ENCODE measurements at places on chromosomes 3 and 15.

DNA sequence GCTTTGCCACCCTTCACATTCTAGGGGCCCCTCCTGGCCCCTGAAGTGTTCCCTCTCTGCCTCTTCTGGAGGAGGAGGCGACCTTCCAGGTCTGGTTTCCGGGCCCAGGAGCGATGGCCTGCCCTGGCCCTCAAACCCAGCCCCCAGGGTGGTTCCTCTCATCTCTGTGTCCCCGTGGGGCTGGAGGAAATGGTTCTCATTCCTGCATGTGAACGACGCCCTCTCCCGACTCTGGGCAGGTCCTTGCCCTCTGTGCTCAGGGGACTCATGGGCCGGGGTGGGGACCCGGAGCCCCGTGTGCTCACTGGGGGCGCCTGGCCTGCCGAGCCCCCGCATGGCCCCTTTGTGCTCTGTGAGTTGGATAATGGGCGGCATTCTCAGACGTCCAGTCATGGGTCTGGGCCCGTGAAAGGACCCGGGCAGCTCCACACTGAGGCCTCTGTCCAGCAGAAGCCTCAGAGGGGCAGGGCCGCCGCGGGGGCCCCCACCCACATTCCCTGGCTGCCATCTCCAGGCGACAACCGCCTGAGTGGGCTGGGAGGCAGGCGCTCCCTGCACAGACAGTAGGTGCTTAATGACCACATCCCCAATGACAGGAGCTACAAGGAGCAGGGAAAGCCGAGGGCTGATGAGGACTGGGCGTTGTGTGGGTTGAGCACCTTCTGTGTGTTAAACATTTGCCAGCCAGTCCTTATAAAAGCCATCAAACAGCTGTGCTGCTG, 5.5 kb upstream of the PLXND1 start:
- H3K4me3 ChIP-seq: no peak overlapping the region
- peak overlapping the region; percentile 68 for H3K27ac ChIP-seq
- DNase-seq: no peak
- peaks cover 79% of the 10 kb centered on the region for H3K4me1 ChIP-seq
- no peaks in the 10 kb centered on the region for H3K36me3 ChIP-seq
- H3K27me3 ChIP-seq: no peaks in the 10 kb centered on the region

- H3K36me3 ChIP-seq: no peaks in the 10 kb centered on the region
- peaks cover 38% of the 10 kb centered on the region for H3K4me1 ChIP-seq
- H3K4me3 ChIP-seq: no peak overlapping the region
- H3K27ac ChIP-seq: no peak overlapping the region
- H3K27me3 ChIP-seq: no peaks in the 10 kb centered on the region
These were observed 358.3 kb downstream of the SHQ1 start for GRCh38 chr3:72489901-72490300.

- no peak overlapping the region for H3K27ac ChIP-seq
- DNase-seq: no peak
- no peaks in the 10 kb centered on the region for H3K4me1 ChIP-seq
- H3K36me3 ChIP-seq: no peaks in the 10 kb centered on the region
- H3K27me3 ChIP-seq: no peaks in the 10 kb centered on the region
These were observed 35.3 kb upstream of the PSMD6 start for GRCh38 chr3:64058566-64058965.

DNA sequence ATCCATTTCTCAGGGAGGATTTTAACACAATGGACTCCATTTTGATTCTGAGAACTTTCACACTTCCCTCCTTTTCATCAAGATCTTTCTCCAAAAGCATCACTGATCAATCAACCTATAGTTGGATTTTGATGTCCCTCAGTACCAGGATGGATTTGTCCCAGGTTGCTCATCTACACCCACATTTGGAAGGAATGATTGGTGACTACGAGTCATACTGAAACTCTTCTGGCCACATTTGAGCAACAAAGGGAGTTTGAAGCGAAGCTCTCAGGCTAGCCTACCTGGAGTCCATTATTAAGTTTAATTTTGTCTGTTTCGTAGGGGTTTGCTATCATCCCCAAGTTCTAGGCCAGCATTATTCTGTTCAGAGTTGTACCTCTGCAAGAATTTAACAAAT, 31.3 kb upstream of the ATP8B4 start:
- no peak overlapping the region for H3K4me3 ChIP-seq
- no peaks in the 10 kb centered on the region for H3K36me3 ChIP-seq
- H3K27me3 ChIP-seq: no peaks in the 10 kb centered on the region
- DNase-seq: no peak

DNA sequence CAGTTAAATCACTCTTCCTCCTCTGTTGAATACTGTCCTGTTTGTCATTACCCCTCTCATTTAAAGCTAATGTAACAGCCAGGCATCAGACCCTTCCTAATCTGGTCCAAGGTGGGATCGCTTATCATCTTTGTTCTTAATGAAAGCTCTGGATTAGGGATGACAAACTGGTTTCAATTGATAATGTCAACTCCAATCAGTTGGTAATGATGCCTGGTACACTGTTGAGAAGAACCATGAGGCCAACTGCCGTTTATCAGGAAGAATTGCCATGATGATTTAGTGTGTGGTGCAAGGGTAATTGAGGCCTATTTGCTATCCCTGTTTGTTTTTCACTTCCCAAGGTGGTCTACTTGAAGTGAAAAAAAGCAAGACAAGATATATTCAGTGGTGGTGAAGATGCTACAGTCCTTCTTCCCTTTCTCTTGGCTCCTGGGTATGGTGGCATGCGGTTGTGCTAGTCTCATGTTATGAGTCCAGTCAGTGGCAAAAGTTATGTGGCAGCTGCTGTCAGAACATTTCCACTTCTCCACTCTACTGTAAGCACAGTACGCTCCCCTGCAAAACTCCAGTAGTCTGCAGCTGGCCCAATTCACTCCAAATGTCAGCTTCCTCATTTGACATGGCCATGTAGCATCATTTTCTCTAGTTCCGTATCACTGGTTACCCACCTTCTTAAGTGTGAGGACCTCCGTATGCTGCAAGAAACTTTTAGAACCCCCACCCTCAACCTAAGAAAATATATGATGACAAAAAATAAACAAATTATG, 72.5 kb downstream of the MORC1 start:
- H3K4me1 ChIP-seq: no peaks in the 10 kb centered on the region
- H3K27ac ChIP-seq: no peak overlapping the region
- H3K27me3 ChIP-seq: no peaks in the 10 kb centered on the region
- H3K4me3 ChIP-seq: no peak overlapping the region
- no peak for DNase-seq
- H3K36me3 ChIP-seq: no peaks in the 10 kb centered on the region

- H3K27ac ChIP-seq: no peak overlapping the region
- DNase-seq: no peak
- H3K36me3 ChIP-seq: no peaks in the 10 kb centered on the region
- H3K4me3 ChIP-seq: no peak overlapping the region
- H3K4me1 ChIP-seq: peaks cover 24% of the 10 kb centered on the region
These were observed 2.1 kb upstream of the ACKR4 start for GRCh38 chr3:132595014-132595413.

DNA sequence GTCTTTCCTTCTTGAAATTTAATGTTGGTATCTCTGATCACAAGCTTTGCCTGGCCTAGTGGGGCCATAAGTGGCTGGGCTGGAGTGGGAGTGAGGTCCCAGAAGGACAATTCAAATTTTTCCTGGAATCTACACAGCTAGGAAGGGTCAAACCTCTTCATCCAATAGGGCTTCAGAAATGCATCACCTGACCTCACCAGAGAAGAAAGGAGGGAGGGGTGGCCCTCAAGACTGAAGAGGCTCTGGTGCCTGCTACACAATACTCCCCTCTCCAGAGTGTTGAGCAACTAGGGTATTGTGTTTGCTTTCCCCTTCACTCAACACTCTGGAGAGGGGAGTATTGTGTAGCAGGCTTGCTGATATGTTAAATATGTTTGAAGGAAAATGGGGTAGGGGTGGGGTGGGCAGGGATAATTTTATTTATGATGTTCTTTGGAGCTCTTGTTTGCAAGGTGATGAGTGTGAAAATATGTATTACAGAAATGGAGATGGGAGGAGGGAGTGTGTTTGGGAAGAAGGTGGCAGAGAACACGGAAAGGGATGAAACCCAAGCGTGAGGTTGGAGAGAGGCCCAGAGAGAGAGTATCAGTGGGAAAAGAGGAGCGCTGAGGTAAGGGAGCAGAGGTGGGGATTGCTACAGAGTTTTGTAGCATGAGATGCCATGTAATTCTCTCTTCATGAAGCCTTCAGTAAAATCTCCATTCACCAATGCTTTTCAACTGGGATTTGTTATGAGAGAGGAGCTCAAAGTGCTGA, 5.7 kb upstream of the KLHL24 start:
- no peaks in the 10 kb centered on the region for H3K27me3 ChIP-seq
- H3K36me3 ChIP-seq: no peaks in the 10 kb centered on the region
- peaks cover 1% of the 10 kb centered on the region for H3K4me1 ChIP-seq
- H3K27ac ChIP-seq: no peak overlapping the region

- no peak for DNase-seq
- no peaks in the 10 kb centered on the region for H3K27me3 ChIP-seq
- H3K4me1 ChIP-seq: no peaks in the 10 kb centered on the region
- H3K27ac ChIP-seq: no peak overlapping the region
- H3K36me3 ChIP-seq: no peaks in the 10 kb centered on the region
These were observed 113.7 kb downstream of the LIPC start for GRCh38 chr15:58545307-58546065.

DNA sequence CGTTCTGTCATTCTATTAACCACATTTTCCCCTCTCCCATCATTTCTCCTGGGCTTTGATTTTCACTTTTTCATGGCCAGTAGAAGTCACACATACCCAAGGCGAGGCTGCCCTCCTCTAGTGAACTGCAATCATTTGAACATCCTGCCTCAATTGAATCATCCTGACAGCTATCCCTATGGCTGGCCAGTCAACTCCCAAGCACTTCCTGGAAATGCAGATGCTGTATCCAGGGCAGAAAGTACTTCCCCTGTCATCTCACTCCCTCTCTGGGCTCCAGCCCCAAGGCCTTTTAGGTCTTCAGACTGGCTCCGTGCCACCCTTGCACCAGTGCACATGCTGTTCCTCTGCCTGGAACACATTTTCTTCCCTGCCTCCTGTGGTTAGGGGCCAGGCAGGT, 738.3 kb upstream of the CFAP20DC start:
- no peaks in the 10 kb centered on the region for H3K4me1 ChIP-seq
- H3K27ac ChIP-seq: no peak overlapping the region
- no peak for DNase-seq

DNA sequence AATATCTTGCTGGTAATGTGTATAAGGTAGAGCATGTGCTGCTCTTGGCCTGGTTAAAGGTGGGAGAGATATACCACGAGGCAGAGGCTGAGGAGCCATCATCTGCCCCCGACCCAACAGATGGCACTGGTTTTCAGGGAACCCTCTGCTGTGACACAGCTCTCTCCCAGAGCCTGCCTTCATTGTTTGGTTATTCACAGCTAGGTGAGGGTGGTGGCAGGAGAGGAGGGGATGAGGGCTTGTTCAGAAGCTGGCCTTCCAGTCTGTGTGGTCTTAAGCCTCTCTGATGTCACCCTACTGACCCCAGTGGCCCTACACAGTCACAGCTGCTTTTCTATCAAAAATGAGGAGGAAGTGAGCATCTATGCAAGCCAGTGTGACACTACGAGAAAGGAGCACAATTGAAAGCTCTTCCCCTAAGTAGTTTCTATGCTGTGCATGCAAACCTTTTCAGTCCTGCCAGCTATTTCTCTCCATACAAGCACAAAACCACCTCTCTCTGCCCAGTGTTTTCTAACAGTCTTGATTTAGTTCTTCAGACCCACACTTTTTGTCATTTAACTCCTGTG, 258.4 kb upstream of the AGTR1 start:
- H3K27me3 ChIP-seq: no peaks in the 10 kb centered on the region
- no peaks in the 10 kb centered on the region for H3K36me3 ChIP-seq
- no peak overlapping the region for H3K4me3 ChIP-seq
- H3K27ac ChIP-seq: no peak overlapping the region
- no peaks in the 10 kb centered on the region for H3K4me1 ChIP-seq

- no peaks in the 10 kb centered on the region for H3K4me1 ChIP-seq
- no peak for DNase-seq
- no peak overlapping the region for H3K4me3 ChIP-seq
- H3K27me3 ChIP-seq: no peaks in the 10 kb centered on the region
These were observed 294.2 kb upstream of the THBS1 start for GRCh38 chr15:39286706-39287105.

GRCh38 chr3:168102735-168103410, 7.1 kb upstream of the GOLIM4 start:
- no peaks in the 10 kb centered on the region for H3K27me3 ChIP-seq
- no peak overlapping the region for H3K4me3 ChIP-seq
- H3K4me1 ChIP-seq: no peaks in the 10 kb centered on the region

GRCh38 chr3:47047673-47048072, 68.2 kb downstream of the NBEAL2 start:
- no peaks in the 10 kb centered on the region for H3K27me3 ChIP-seq
- DNase-seq: no peak
- H3K36me3 ChIP-seq: peaks cover 21% of the 10 kb centered on the region
- H3K27ac ChIP-seq: no peak overlapping the region
